ENCODE measurements at places on chromosomes 2 and 18. TPM values are rescaled to one million over a fixed set of nuclear protein-coding genes. Genes with fewer than 3 reads are reported as not detected.

ABCG8 gene
- total RNA-seq, result not detected

CYBRD1 gene
- total RNA-seq, result 118 TPM

KCNE4 gene
- total RNA-seq, result 2.2 TPM

DAW1 gene
- not detected for total RNA-seq

CENPA gene
- total RNA-seq, result 0.91 TPM

RETREG2 gene
- total RNA-seq, result 38.6 TPM

COPS7B gene
- total RNA-seq, result 21.7 TPM

PTPRN gene
- total RNA-seq, result not detected

ZBTB14 gene
- total RNA-seq, result 8.2 TPM

PKP4 gene
- total RNA-seq, result 74.8 TPM
